ENCODE measurements at places on chromosomes 3 and 15. TPM values are rescaled to one million over a fixed set of nuclear protein-coding genes. Genes with fewer than 3 reads are reported as not detected.

PLA1A gene
- total RNA-seq: 0.20 TPM

ANKRD34C gene
- total RNA-seq: not detected

- DNase-seq: no peak
Measured at GRCh38 chr3:61638741-61639140, 77.4 kb downstream of the PTPRG start.

DNA sequence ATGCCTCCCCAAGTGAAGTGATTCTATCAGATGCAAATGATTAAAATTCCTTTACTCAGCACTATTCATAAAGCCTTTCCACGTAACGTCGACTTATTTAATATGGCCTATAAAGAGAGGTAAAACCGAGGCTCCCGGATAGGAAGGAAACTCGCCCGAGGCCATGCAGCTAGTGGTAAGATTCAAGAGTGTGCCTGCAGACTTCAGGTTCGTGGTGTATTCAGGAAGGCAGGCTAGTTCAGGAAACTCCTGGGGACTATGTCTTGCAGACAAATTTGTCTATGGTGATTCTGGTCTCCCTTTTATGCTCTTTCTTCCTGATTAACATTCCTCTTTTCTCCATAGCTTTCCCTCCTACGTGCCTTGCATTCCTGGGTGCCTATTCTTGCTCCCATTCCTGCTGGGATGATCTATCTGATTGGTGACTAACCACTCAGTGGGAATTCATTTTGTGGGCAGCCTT, 150.7 kb downstream of the SST start:
- no peak for DNase-seq

- DNase-seq: no peak
Measured at GRCh38 chr3:17360991-17361390, 381.4 kb downstream of the TBC1D5 start.

Measured in natural killer cell (primary cell).